ENCODE measurements at places on chromosomes 5 and 9.

DNA sequence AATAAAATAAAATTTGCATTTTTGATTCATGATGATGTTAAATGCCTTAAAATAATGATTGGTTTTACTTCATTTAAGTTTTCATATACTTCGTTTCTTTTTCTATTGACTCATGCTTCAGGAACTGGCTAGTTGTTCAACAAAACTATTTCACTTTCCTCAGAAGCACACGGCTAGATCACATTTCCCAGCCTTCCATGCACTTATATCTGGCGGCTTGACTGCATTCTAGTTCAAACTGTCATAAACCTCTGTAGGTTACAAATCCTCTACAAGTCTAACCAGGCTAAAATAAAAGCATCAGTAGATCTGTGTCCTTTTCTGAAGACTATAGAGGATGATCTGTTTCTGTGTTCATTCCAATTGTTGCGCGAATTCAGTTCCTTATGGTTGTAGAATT is 46.3 kb upstream of the CNTLN start:
- no peak for DNase-seq

- no peak for DNase-seq
Observed at GRCh38 chr5:42268630-42269029, 154.6 kb upstream of the GHR start.

- no peak for DNase-seq
Observed at GRCh38 chr5:102528600-102528999, 29.8 kb upstream of the SLCO6A1 start.

DNA sequence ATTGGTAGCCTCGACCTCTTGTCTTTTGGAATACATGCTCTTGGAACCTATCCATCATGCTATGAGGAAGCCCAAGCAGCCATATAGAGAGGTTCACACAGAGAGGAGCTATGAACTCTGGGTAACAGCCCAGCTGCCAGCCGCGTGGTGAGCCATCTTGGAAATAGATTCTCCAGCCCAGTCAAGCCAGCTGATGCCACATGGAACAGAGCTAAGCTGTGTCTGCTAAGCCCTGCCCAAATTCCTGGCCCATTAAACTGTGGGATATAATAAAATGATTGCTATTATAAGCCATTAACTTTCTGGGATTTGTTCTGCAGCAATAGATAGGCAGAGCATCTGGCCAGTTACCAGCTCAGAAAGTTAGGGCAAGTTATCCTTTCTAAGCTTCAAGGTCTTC is 4.9 kb upstream of the PRUNE2 start:
- DNase-seq = no peak

GRCh38 chr9:127497656-127498290 is 46.5 kb downstream of the LRSAM1 start:
- DNase-seq = no peak

DNA sequence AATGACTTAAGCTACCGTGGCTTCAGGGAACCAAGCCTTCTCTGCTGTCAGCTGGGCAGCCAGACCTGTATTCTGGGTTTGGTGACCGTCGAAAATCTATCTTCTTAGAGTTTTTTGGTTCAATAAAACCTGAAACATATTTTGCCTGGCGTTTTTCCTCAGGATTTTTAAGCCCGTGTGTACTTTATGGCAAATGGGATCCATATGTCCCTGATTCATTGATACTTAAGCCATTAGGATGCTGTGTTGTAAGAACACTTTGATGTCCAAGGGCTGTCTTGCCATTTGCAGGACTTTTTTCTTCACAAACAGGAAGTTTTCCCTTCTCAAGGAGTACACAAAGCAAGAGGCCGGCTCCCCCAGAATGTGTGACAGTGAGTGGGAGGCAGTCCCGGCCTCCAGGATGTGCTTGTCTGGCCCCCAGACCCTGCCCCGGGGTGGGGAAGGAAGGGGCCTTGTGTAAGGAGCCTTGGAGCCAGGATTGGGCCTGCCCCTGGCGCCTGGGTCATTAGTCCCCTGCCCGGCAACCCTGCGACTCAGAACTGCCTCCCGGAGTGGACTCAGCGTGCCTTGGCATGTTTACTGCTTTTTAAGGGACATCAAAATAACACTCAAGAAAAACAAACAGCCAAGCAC is 83.4 kb upstream of the SMIM23 start:
- no peak for DNase-seq

DNA sequence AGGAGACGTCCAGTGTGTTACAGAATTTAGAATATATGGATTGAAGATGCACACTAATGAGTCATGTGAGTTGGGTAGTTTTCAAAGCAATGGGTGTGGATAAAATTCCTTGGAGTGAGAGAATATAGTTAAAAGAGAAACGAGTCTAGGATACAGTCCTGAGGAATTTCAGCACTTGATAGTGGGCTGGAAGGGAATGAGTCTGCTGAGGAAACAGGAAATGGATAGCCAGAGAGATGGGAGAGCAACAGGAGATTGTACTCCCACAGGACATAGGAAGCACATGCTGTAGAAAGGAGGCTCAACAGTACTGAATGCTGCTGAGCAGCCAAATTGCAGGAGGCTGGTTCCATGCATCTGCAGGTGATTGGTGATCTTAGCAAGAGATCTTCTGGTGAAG is 68.1 kb downstream of the FBN2 start:
- no peak for DNase-seq
